NCI-H524 treated with DMSO at 0.1 percent for 48 hours (cell line): ENCODE measurements at places on chromosomes 3 and 15.
A peak's percentile ranks its signal among the peaks of the same experiment; 100 is the strongest.

- no peak for DNase-seq
These were observed 278.9 kb downstream of the KLF13 start for GRCh38 chr15:31605467-31605931.

- no peak for DNase-seq
These were observed 8.4 kb downstream of the NBEAL2 start for GRCh38 chr3:46987743-46988401.

GRCh38 chr15:100783760-100784492, 95.7 kb upstream of the ALDH1A3 start:
- no peak for DNase-seq

GRCh38 chr3:49649576-49649975, 24.6 kb upstream of the APEH start:
- DNase-seq = no peak

DNA sequence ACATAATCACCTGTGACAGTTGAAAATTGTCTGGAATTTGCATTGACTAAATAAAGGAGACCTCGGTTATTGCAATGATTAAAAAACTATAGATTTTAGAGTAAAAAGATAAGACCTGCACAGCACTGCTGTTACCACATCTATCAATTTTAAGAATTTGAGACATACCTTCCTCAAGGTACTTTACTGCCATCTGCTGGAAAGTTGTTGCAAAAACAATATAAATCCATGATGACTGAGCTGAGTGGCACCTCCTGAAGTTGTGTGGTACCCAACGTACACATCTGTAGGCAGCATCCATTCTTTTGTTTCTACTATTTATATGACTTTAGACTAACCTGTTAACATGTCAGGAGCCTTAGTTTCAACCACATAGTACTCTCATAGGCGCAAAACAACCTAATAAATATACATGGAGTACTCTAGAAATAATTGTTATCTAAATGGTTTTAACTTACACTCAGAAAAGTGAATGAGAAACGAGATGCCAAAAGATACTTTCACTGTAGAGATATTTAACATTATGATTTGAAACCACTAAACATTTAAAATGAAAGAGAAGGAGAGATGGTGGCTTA, 106.7 kb downstream of the GHSR start:
- peak; percentile 23 for DNase-seq

DNA sequence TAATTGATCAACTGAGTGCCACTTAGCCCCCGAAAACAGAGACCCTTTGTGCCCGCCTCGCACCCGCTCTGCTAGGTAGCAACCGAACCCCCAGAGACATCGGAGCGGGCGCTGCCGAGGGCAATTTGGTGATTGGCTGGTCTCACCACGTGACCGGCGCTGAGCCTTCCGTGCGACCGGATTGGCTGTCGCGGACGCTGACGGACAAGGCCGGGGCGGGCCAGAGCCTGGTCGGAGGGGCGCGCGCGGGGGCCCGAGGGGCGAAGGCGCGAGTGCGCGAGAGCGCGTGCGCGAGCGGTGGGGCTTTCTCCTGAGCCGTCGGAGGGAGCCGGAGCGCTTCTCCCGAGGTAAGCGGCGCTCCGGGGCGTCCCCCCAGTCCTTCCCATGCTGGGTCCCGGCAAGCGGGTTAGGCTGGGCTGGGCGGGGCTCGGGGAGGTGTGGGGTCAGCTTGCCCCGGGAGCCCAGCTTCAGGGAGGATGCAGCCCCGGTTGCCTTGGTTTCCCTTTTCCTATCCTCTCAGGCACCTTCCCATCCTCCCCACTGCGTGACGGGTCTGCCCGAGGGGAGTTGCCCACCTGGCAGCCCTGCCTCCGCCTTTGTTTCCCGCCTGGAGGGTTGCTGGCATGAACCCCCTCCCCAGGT, at the start of gene TMEM108:
TMEM108 (plus strand) TSS at position 303 of the 642 bp plus-strand sequence.
- peak; percentile 81 for DNase-seq
